Activated effector memory CD4-positive, alpha-beta T cell treated with Interleukin-2 at 50 U/mL for 16 hours (primary cell): ENCODE measurements at places on chromosomes 6 and 20.

DNA sequence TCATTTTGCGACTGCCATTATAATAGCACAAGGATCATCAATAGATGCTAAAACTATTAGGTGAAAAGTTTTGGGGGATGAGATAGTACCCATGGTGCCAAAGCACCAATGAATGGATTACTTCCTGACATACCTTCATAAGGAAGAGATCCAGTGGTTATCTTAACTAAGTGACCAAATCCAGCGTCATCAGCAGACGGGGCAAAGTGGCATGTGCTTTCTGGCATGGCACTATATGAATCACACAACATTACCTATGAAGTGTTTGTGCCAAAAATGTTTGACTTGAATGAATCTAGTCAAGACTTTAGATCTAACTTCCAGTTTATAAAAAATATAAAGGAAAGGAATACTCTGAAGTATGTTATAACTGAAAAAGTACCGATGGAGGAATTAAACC lies 10.8 kb downstream of the TRIM26 start:
- no peak for DNase-seq

- no peak for DNase-seq
Observed at GRCh38 chr6:133300896-133301295, 59.7 kb downstream of the EYA4 start.

GRCh38 chr20:37114012-37114411 lies 18.2 kb upstream of the RBL1 start:
- no peak for DNase-seq

GRCh38 chr6:133710826-133711225 lies 178.1 kb upstream of the TCF21 start:
- no peak for DNase-seq

GRCh38 chr6:33794910-33795623 lies 6.1 kb upstream of the LEMD2 start:
- no peak for DNase-seq
